PC-3 (cell line): ENCODE measurements at places on chromosomes 11 and 22. TPM values are rescaled to one million over a fixed set of nuclear protein-coding genes. Genes with fewer than 3 reads are reported as not detected.

Gene MS4A4A
- not detected in 2 replicates for total RNA-seq

GRCh38 chr22:29208879-29209623 lies 3.4 kb downstream of the EMID1 start:
- no peak for DNase-seq

DNA sequence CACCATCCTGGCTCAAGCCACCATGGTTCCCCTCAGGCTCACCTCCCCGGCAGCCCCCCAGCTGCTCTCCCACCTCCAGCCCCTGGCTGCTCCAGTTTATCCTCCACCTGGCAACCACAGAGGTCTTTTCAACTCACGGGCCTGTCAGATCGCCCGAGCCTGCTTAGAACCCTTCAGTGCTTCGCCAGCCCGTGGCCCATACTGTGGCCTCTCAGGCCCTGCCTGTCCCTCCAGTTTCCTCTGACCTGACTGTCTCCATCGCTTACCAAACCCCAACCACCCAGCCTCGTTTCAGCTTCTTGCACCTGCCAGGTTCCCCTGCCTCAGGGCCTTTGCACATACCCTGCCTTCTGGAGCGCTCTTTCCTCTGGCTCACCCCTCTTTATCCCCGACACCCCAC lies 6.9 kb downstream of the KCNC1 start:
- no peak for DNase-seq

DNA sequence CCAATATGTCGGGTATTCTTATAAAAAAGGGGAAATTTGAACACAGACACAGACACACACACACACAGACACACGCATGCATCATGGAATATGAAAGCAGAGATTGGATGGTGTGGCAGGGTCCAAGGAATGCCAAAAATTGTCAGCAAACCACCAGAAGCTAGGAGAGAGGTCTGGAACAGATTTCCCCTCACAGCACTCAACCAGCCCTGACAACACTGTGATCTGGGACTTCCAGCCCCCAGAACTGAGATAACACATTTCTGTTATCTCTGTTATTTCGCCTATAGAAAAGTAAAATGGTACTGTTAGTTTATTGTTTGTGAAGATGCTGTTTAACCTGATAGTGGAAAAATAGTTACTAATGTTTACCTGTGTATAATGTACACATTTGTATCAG lies 145.4 kb upstream of the ZBED5 start:
- no peak for DNase-seq

DNA sequence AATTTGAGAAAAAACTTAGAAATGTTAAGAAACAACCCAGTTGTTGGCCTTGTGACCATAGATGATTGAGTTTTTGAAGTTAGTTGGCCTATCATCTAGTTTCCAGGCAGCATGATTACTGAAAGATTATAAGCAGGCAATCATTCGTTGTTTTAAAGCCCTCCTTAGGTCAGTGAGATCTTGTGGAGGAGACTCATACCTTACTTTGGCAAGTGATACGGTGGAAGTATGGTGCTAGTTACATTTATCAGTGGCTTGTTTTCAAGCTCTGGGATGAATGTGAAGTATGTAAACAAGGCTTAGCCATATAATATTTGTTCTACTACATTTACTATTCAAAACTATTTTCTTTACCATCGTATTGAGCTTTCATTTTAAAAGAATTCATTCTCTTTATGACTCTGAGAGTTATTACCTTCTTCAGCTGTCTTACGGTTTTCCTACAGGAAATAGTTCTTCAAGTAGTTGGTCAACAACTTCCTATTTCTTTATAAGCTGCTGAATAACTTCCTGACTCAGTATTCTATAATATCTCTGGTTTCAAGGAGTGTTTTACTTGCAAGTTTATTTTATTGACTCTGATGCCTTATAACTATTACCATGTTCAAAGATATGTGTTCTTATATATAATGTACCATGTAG lies 7.3 kb downstream of the YAP1 start:
- DNase-seq, result peak; percentile 75

GRCh38 chr11:120128392-120129119 lies 9.4 kb downstream of the TRIM29 start:
- peak; percentile 90 for DNase-seq

GRCh38 chr22:20391222-20391621 lies 2.7 kb upstream of the ZNF74 start:
- DNase-seq, result no peak

GRCh38 chr11:66311470-66311964 lies 5.3 kb downstream of the CD248 start:
- no peak for DNase-seq

Gene OR51I2
- not detected in 2 replicates for total RNA-seq

DNA sequence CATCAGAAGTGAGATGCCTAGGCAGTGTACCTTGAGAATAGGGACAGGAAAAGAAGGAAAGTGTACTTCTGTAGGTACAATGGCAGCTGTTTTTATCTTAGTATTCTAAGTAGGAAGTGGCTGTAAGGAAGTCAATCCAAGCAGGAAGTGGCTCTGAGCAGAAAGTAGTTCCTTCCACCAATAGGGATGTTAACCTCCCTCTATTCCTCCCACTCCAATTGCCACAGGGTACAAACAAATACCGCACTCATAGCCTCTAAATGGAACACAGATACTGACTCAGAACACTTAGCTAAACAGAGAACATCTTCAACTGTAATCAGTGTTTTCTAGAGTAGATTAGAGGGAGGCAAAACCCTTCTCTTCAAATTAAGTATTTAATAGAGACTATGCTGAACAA lies 10.6 kb downstream of the LRRC55 start:
- DNase-seq, result no peak

- no peak for DNase-seq
These were observed 125.6 kb upstream of the CSNK2A3 start for GRCh38 chr11:11478687-11479086.

Gene SLC22A24
- total RNA-seq, result not detected in 2 replicates

- DNase-seq, result no peak
These were observed 569.3 kb downstream of the BRD1 start for GRCh38 chr22:49258107-49259010.

GRCh38 chr11:46505741-46506482 lies 87.9 kb downstream of the AMBRA1 start:
- DNase-seq, result no peak

GRCh38 chr11:85062659-85063058 lies 564.5 kb downstream of the DLG2 start:
- no peak for DNase-seq

Gene EHBP1L1
- 126 and 200 TPM in 2 replicates for total RNA-seq

DNA sequence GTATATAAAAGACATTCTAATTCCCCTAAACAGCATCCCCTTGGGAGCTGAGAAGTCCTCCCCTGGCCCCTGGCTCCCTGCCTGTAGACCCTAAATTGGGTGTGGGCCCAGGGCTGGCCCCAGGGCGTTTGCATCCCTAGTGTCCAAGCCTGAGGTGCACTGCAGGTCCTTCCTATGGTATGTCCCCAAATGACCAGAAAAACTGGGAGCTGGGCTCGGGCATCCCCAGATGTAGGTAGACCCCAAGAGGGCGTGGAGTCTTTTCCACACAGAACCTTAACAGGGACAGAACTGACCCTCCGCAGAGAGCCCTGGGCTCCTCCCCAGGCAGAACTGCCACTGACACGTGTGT lies 782 bp upstream of the OSBPL5 start:
- DNase-seq, result no peak

- DNase-seq, result no peak
These were observed 20.7 kb upstream of the DKK3 start for GRCh38 chr11:12029119-12029518.

GRCh38 chr11:114027391-114027790 lies 32.1 kb upstream of the ZBTB16 start:
- DNase-seq, result no peak

DNA sequence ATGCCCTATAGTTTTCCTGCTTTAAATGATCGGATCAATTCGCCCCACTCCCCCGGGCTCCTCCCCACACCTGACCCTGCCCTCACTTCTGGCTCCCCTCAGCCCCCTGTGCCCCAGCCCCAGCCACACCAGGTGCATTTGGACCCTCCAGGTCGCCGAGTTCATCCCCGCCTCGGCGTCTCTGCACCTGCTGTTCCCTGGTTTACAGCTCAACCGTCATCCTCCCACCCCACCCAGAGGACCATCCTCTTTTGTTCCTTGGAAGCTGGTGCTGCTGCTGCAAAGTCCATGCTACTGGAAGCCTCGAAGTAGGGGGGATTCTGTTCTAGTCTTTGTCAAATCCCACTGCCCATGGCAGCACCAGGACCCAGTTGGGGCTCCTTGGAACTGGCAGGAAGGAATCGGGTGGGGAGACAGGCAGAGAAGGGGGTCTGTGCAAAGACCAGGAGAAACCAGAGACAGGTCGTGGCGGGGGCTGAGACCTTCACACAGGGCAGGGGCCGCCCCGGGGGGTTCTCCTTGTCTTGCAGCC lies 4.5 kb upstream of the MUC5B start:
- DNase-seq, result no peak

Gene HSPB2
- not detected in 2 replicates for total RNA-seq

Gene THY1
- total RNA-seq, result not detected in 2 replicates

- DNase-seq, result peak; percentile 70
These were observed 31.3 kb downstream of the MTNR1B start for GRCh38 chr11:93000511-93001476.

Gene TMPRSS4
- total RNA-seq, result 1.5 and 1.7 TPM in 2 replicates

DNA sequence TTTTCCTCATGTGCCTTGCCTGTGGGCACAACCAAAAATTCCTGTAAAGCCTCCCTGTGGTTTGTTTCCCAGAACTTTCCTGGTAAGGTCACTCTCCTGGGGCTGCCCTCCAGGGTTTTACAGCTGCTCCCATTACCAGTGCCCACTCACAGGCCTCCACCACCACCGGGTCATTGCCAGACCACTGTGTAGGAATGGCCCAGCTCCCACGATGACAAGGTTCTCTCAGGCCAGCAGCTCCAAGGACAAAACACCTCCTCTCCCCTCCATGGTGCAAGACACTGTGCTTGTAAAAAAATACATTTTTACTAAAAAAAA lies 96.1 kb upstream of the AKIP1 start:
- no peak for DNase-seq
